ENCODE measurements at places on chromosomes 7 and 10.

DNA sequence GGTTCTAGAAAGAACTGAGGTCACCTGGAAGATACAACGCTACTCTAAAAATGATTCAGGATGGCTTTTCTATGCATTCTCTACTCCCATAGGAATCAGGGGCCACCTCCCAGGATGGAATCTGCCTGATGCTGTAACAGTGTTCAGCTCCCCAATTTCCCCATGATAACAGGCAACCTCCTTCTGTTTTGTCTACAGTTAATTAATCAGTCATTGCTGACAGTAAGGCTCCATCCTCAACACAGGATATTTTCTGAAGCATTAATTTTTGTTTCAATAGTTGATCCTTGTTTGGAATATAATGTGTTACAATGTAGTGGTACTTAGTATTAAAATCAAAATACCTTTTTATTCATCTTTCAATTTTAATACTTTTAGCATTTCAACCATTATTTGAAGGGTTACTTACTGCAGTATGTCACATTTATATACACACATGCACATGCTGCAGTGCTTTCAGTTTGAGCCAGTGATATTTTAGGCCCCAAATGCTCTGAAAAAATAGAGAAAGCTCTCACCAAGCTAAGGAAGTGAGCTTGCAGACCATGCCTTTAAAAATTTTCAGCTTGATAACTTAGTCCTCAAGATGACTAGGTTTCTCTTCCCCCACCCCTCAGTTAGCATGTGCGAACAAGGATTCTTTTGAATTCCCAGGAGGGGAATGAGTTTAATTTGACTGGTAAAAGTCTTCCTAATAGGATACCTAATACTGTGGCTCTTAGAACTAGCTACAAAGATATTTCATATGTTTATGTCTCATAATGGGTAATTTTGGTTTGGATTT lies 592 bp upstream of the PIK3CG start:
- no peak for DNase-seq

GRCh38 chr10:125535559-125535958 lies 147.4 kb downstream of the TEX36 start:
- DNase-seq, result no peak

GRCh38 chr7:137146012-137146455 lies 197.5 kb downstream of the PTN start:
- DNase-seq, result peak; percentile 29

- no peak for DNase-seq
Measured at GRCh38 chr7:44079331-44080021, 2.9 kb downstream of the POLM start.

GRCh38 chr7:39978230-39978934 lies 28.3 kb downstream of the CDK13 start:
- no peak for DNase-seq

GRCh38 chr7:150610233-150610632 lies 22.0 kb downstream of the GIMAP6 start:
- no peak for DNase-seq

- DNase-seq, result no peak
Measured at GRCh38 chr7:71770269-71770907, 638.4 kb downstream of the GALNT17 start.

DNA sequence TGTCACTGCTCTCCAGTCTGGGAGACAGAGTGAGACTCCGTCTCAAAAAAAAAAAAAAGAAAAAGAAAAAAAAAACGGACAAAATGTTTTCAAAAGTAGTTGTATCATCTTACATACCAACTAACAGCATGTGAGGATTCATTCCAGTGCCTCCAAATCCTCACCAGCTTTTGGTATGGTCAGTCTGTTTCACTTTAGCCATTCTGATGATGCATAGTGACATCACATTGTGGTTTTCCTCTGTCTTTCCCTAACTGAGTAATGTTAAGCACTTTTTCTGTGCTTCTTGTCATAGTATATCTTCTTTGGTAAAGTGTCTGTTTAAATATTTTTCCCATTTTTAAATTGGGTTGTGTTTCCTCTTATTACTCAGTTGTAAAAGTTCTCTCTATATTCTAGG lies 251.4 kb upstream of the CTBP2 start:
- peak; percentile 64 for DNase-seq

GRCh38 chr10:4062072-4062471 lies 277.1 kb upstream of the KLF6 start:
- DNase-seq, result no peak

DNA sequence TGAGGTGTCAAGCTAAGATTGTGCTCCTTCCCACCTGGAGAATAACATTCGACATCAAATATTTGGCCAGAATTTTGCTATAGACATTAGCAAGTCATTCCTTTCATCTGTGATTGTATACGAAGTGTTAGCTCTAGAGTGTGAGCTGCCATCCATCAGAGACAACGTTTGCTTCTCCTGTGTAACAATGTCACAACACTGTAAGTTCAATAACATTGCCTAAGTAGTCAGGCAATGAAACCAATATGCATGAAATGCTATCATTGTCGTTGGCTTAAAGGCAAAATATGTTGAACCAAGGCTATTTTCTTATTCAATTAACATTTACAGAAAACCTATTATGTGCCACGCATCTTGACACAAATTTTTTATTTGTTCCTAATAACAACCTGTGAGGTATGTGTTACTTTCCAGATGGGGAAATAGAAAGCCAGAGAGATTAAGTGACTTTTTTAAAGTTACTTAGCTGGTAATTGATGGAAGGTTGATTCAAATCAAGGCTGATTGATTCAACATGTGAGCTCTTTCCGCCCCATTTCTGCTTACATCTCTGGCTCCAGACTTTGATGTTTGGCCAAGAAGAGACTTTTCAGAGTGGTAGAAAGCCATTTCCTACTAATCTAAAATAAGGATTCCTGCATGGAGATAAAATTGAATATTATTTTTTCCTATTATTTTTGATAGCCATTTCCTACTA lies 32.0 kb downstream of the BET1 start:
- peak; percentile 7 for DNase-seq

DNA sequence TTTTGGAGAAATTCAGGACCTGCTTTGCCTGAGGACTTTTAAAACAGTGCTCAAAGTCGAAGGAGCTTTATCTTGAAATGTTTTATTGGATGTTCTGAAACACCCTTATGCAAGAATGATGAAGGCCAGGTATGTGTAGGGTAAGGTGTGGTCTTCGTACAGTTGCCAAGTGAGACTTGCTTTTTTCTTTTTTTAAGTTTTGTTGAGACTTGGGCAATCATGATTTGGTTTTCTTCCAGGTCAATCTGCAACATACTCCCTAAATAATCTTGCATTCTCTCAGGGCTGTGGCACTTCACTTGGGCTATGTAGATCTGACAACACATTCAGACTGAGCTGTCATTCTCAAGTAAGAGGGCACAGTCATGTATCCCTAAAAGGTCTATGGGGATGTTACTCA lies 75.0 kb downstream of the GATA3 start:
- no peak for DNase-seq

- peak; percentile 32 for DNase-seq
Measured at GRCh38 chr10:84329196-84329611, 815 bp downstream of the CCSER2 start.

DNA sequence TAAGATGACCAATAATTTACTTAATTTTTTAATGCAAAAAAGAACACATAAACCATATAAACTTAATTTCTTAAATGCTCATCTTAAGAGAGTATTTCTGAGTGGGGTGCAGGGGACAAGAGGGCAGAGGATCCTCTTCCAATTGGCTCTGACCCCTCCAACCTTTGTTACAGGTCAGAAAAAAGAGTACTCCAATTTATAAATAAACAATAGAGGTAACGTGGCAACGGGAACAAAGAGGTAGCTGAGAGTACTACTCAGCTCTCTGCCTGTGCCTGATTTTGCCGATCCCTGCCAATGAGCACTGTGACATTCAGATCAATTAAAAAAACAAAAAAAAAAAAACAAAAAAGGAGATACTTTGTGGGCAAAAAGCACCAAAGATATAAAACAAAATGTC lies 307.9 kb downstream of the PARD3 start:
- no peak for DNase-seq

Data from fibroblast of gingiva (primary cell).